Activated CD4-positive, alpha-beta T cell treated with anti-CD3 and anti-CD28 coated beads, Interleukin-2, amount 10 ng/mL, durations not matched to agents 24 days and 14 days (primary cell): ENCODE measurements at places on chromosomes 2 and 18.

DNA sequence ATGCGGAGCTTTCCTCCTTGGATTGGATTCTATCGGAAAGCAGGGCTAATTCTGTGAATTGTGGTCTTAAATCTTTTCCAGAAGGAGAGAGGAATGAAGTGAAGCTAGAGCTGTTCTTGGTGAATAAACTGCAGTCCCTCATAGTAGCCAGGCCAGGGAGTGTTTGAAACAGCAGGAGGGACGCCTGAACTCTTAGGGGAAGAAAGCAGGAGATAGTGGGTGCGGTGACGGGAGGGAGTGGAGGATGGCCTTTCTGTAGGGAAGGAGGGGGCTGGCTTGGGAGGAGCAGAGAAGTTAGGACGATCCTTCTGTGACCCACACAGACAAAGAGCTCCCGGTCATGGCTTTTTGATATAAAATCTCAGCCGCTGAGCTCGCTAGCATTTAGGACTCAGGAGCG, 47.5 kb upstream of the KCNF1 start:
- H3K4me1 ChIP-seq, result peaks cover 10% of the 10 kb centered on the region
- no peak overlapping the region for H3K4me3 ChIP-seq
- no peaks in the 10 kb centered on the region for H3K36me3 ChIP-seq

- no peak for DNase-seq
- H3K27ac ChIP-seq, result no peak overlapping the region
- H3K4me3 ChIP-seq, result no peak overlapping the region
- no peaks in the 10 kb centered on the region for H3K36me3 ChIP-seq
Measured at GRCh38 chr2:141703501-141703900, 427.3 kb downstream of the LRP1B start.

GRCh38 chr2:152950126-152950525, 231.7 kb downstream of the ARL6IP6 start:
- no peak overlapping the region for H3K4me3 ChIP-seq
- no peak overlapping the region for H3K27ac ChIP-seq
- H3K4me1 ChIP-seq, result peaks cover 2% of the 10 kb centered on the region
- no peaks in the 10 kb centered on the region for H3K36me3 ChIP-seq
- H3K27me3 ChIP-seq, result no peaks in the 10 kb centered on the region

GRCh38 chr18:49212819-49213218, 247.6 kb downstream of the DYM start:
- H3K27ac ChIP-seq, result no peak overlapping the region
- H3K27me3 ChIP-seq, result no peaks in the 10 kb centered on the region
- peaks cover 2% of the 10 kb centered on the region for H3K4me1 ChIP-seq
- H3K4me3 ChIP-seq, result no peak overlapping the region
- no peak for DNase-seq

DNA sequence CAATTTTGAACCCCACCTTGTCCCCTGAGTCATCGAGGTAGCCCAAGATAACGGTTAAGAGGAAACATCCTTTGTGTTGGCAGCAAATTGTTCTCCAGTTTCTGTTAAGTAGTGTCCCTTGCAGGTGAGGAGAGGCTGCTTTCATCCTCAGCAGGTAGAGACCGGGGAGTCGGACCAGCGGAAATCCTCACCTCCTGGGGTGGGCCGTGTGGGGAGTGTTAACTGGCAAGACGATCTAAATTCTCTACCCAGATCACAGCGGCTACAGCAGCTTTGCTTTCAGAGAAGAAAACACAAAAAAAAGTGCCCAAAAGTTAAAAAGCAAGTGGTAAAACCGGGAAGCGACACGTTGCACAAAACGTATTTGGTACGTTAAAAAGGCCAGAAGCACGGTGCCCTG, 63.2 kb downstream of the ADI1 start:
- no peaks in the 10 kb centered on the region for H3K27me3 ChIP-seq
- DNase-seq, result no peak
- H3K36me3 ChIP-seq, result peaks cover 21% of the 10 kb centered on the region
- H3K4me3 ChIP-seq, result no peak overlapping the region

- H3K27me3 ChIP-seq, result no peaks in the 10 kb centered on the region
- no peak for DNase-seq
- H3K4me3 ChIP-seq, result no peak overlapping the region
- H3K27ac ChIP-seq, result no peak overlapping the region
- H3K36me3 ChIP-seq, result no peaks in the 10 kb centered on the region
- peaks cover 7% of the 10 kb centered on the region for H3K4me1 ChIP-seq
Measured at GRCh38 chr2:46161315-46161714, 135.9 kb upstream of the EPAS1 start.

DNA sequence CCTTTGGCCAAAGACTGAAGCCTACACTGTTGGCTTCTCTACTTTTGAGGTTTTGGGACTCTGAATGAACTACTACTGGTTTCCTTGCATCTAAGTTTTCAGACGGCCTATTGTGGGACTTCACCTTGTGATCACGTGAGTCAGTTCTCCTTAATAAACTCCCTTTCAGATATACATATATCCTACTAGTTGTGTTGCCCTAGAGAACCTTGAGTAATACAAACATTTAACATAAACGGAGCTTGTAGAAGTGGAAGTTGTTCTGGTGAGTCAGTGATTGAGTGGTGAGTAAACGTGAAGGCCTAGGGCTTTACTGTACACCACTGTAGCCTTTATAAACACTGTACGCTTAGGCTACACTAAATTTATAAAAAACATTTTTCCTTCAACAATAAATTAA, 107.2 kb upstream of the CDH2 start:
- H3K27ac ChIP-seq, result no peak overlapping the region
- no peaks in the 10 kb centered on the region for H3K36me3 ChIP-seq
- DNase-seq, result no peak
- no peaks in the 10 kb centered on the region for H3K4me1 ChIP-seq
- no peak overlapping the region for H3K4me3 ChIP-seq
- H3K27me3 ChIP-seq, result no peaks in the 10 kb centered on the region

GRCh38 chr2:567865-568638, 109.2 kb downstream of the TMEM18 start:
- peaks cover 14% of the 10 kb centered on the region for H3K27me3 ChIP-seq
- no peaks in the 10 kb centered on the region for H3K4me1 ChIP-seq
- H3K36me3 ChIP-seq, result no peaks in the 10 kb centered on the region
- no peak overlapping the region for H3K4me3 ChIP-seq
- no peak for DNase-seq

GRCh38 chr2:227824711-227825110, 11.1 kb downstream of the CCL20 start:
- no peak overlapping the region for H3K27ac ChIP-seq
- H3K27me3 ChIP-seq, result peaks cover 2% of the 10 kb centered on the region
- no peak for DNase-seq
- H3K4me3 ChIP-seq, result no peak overlapping the region

GRCh38 chr2:138559641-138560040, 58.1 kb downstream of the SPOPL start:
- H3K4me1 ChIP-seq, result no peaks in the 10 kb centered on the region
- peaks cover 16% of the 10 kb centered on the region for H3K36me3 ChIP-seq
- no peak overlapping the region for H3K4me3 ChIP-seq

DNA sequence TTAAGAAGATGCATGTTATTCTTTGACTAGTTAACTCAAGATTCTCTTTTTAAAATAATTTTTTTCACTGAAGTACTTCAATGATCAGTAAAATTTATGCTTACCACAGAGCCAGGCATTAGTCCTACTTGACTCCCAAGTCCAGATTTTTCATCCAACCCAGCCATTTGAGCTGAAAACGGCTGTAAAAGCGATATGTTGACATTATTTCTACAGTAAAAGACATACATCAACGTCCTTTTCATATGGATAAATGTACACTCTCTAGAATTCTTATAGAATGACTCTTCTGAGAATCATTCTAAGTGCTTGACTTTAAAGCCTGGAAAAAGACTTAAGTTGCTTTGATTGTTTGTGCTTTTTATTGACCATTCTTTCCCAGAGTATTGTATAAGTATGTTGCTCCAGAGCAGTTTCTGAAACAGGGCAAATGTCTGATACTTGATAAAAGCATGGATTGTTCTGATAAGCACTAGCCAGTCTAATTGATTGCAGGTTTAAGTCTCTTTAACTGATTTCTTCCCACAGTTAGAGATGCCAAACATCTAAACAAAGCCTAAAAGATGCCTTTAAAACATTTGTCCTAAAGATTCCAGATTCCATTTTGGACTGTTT, 90.9 kb downstream of the COL5A2 start:
- no peak for DNase-seq
- H3K27ac ChIP-seq, result no peak overlapping the region
- no peak overlapping the region for H3K4me3 ChIP-seq
- no peaks in the 10 kb centered on the region for H3K36me3 ChIP-seq
- no peaks in the 10 kb centered on the region for H3K27me3 ChIP-seq

DNA sequence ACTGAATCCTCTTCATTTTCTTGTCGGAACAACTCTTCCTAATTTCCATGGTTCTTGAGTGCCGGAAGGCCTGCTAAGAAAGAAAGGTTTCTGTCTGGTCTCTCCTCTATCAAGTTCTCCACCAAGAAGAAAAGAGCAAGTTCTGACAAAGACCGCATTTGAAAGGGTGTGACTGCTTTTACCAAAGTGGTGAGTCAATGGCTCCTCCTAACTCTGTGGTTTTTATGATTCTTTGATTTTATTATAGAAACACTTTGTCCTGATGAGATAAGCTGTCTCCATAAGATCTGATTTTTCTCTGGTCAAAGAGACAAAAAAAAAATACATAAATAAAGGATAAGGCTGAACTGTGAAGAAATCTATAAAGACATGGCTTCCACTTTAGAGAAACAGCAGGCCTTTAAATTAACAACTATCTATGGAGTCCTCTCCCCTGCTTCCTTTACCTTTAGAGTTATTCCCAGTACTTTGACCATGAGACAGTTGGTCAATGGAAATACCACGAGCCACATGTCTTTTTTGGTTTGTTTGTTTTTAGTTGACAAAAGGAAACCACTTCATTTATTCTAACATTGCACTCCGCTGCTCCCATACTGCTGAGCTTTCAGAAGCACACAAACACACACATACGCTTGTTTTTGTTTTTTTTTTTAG, 67.7 kb downstream of the REL start:
- DNase-seq, result no peak
- no peaks in the 10 kb centered on the region for H3K27me3 ChIP-seq
- peaks cover 12% of the 10 kb centered on the region for H3K4me1 ChIP-seq

GRCh38 chr2:146295080-146295670, 1549.7 kb upstream of the ACVR2A start:
- H3K36me3 ChIP-seq, result no peaks in the 10 kb centered on the region
- no peak for DNase-seq
- H3K4me3 ChIP-seq, result no peak overlapping the region
- no peak overlapping the region for H3K27ac ChIP-seq
- no peaks in the 10 kb centered on the region for H3K27me3 ChIP-seq
- no peaks in the 10 kb centered on the region for H3K4me1 ChIP-seq

GRCh38 chr2:26345545-26346453, at the start of gene SELENOI:
Gene SELENOI (plus strand): TSS chr2:26346143. CDS start chr2:26346233, 90 bp downstream.
- peaks cover 10% of the 10 kb centered on the region for H3K36me3 ChIP-seq
- peak within 1 kb of the TSS; percentile 96 for H3K4me3 ChIP-seq
- H3K27ac ChIP-seq, result peak within 1 kb of the TSS; percentile 96
- DNase-seq, result peak; percentile 100

DNA sequence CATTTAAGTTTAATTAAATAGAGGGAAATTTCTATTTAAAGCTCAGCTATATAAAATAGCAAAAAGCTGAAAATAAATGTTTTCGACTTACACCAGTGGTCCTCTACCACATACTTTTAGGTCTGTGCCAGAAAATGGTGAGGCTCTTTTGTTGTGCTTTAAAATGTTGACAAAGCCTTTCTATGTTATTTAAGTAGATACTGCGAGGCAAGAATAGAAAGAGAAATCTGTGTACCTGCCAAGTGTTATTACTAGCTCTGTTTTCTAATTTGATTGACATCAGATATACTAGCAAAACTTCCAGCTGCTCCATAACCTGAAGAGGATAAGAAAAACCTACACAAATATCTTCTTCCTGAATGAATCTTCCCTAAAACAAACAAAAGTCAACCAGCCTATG, 53.6 kb downstream of the LPIN2 start:
- H3K27me3 ChIP-seq, result no peaks in the 10 kb centered on the region
- peak overlapping the region; percentile 99 for H3K27ac ChIP-seq
- peaks cover 53% of the 10 kb centered on the region for H3K36me3 ChIP-seq
- peak overlapping the region; percentile 82 for H3K4me3 ChIP-seq
- DNase-seq, result no peak

DNA sequence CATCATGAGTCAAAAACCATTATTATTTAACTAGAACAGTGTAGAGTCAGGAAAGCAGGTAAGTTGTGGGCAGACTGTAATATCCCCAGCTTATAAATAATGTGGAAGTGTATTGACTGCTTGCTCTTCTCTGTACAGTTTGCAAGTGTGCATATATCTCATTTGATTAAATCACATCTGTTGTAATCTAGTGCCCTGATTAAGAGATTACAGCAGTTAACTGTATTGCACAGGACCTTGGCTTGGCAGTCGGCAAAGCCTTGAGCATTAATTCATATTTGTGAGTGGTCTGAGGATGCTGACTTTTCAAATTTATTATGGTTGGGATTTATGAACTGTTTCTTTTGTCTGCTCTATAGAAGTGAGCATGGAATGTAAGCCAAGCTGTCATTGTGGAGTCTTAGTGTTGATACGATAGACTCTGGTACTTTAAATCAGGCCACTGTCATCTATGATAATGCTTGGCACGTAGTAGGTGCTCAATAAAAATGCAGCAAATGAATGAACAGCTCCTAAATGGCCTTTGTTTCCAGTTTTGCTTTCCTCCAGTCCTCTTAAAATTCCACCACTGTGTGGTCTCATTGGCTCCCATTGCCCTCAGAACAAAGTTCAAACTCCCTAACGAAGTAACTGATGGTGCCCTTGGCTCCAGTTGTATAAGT, 48.3 kb downstream of the RAB31 start:
- H3K27ac ChIP-seq, result no peak overlapping the region
- H3K27me3 ChIP-seq, result peaks cover 2% of the 10 kb centered on the region
- H3K4me3 ChIP-seq, result no peak overlapping the region
- no peak for DNase-seq

GRCh38 chr2:17162713-17163112, 355.5 kb downstream of the RAD51AP2 start:
- no peaks in the 10 kb centered on the region for H3K4me1 ChIP-seq
- H3K27me3 ChIP-seq, result no peaks in the 10 kb centered on the region
- H3K27ac ChIP-seq, result no peak overlapping the region
- no peak for DNase-seq

DNA sequence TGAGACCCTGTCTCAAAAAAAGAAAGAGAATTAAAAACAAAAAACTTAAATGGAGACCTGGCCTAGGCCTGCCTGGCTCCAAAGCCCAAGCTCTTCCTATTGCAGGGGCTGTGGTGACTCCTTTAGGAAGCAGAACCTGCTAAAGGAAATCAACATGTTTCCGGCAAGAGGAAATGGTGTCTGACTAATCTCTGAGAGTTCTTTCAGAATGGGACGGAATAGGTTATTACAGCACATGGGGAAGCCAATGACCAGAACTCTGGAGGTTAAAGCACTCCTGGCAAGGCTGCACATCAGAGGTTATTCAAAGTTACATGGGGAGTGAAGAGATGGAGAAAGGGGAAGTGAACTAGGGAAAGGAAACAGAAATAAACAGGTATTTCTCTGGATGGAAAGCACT, 21.4 kb downstream of the KIF3C start:
- H3K36me3 ChIP-seq, result no peaks in the 10 kb centered on the region
- H3K4me1 ChIP-seq, result peaks cover 4% of the 10 kb centered on the region
- no peak for DNase-seq
- H3K27me3 ChIP-seq, result no peaks in the 10 kb centered on the region
- no peak overlapping the region for H3K27ac ChIP-seq
- no peak overlapping the region for H3K4me3 ChIP-seq
